ENCODE measurements at places on chromosomes 5 and 9. TPM values are rescaled to one million over a fixed set of nuclear protein-coding genes. Genes with fewer than 3 reads are reported as not detected.

DNA sequence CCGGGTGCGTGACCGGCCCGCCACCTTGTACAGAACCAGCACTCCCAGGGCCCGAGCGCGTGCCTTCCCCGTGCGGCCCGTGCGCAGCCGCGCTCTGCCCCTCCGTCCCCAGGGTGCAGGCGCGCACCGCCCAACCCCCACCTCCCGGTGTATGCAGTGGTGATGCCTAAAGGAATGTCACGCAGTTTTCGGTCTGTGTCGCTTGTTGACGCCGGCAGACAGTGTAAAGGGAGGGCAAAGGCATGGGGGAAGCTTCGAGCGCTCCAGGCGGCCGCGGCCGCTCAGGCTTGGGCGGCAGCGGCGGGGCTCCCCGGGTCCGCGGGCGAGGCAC, 1.3 kb downstream of the LRRC26 start:
- no peaks in the 10 kb centered on the region for H3K4me1 ChIP-seq
- peak; percentile 93 for DNase-seq
- H3K27me3 ChIP-seq: peaks cover 59% of the 10 kb centered on the region

GRCh38 chr9:109385499-109385898, 64.6 kb upstream of the EPB41L4B start:
- H3K27me3 ChIP-seq: no peaks in the 10 kb centered on the region
- H3K27ac ChIP-seq: no peak overlapping the region
- no peak for DNase-seq
- H3K4me3 ChIP-seq: no peak overlapping the region
- peaks cover under 1% of the 10 kb centered on the region for H3K36me3 ChIP-seq

- DNase-seq: no peak
- no peaks in the 10 kb centered on the region for H3K27me3 ChIP-seq
- H3K27ac ChIP-seq: no peak overlapping the region
- H3K4me1 ChIP-seq: peaks cover 3% of the 10 kb centered on the region
- H3K4me3 ChIP-seq: no peak overlapping the region
- H3K36me3 ChIP-seq: no peaks in the 10 kb centered on the region
These were observed 29.6 kb downstream of the EHMT1 start for GRCh38 chr9:137648396-137648795.

- no peaks in the 10 kb centered on the region for H3K4me1 ChIP-seq
- peak; percentile 32 for DNase-seq
- H3K27ac ChIP-seq: no peak overlapping the region
- H3K36me3 ChIP-seq: peaks cover 22% of the 10 kb centered on the region
- H3K4me3 ChIP-seq: no peak overlapping the region
These were observed 435.9 kb downstream of the BNC2 start for GRCh38 chr9:16434526-16434925.

DNA sequence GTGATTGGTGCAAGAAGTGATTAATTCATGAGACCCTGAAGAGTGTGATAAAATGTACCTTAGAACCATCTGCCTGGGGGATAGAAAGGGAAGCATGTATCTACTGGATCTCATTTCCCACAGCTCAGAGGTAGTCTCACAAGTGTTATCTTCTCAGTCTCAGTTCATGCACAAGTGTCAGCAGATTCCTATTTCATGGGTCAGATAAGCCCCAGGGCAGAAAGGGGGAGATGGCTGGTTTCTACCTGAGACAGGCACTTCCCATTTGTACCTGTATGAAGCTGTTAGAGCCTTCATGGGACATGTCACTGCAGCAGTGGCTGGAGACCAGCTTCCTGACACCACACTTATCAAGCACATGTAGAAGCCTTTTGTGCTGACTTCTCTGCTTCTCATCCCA, 45.6 kb upstream of the SMIM15 start:
- DNase-seq: peak; percentile 35
- no peaks in the 10 kb centered on the region for H3K27me3 ChIP-seq
- no peaks in the 10 kb centered on the region for H3K36me3 ChIP-seq
- H3K4me3 ChIP-seq: no peak overlapping the region
- H3K27ac ChIP-seq: no peak overlapping the region
- peaks cover 3% of the 10 kb centered on the region for H3K4me1 ChIP-seq

Gene NSG2
- total RNA-seq: not detected

GRCh38 chr9:124349675-124350493, 65.4 kb downstream of the PSMB7 start:
- H3K27me3 ChIP-seq: no peaks in the 10 kb centered on the region
- H3K4me1 ChIP-seq: no peaks in the 10 kb centered on the region
- H3K27ac ChIP-seq: no peak overlapping the region
- peak; percentile 76 for DNase-seq
- H3K36me3 ChIP-seq: peaks cover 96% of the 10 kb centered on the region
- H3K4me3 ChIP-seq: no peak overlapping the region

DNA sequence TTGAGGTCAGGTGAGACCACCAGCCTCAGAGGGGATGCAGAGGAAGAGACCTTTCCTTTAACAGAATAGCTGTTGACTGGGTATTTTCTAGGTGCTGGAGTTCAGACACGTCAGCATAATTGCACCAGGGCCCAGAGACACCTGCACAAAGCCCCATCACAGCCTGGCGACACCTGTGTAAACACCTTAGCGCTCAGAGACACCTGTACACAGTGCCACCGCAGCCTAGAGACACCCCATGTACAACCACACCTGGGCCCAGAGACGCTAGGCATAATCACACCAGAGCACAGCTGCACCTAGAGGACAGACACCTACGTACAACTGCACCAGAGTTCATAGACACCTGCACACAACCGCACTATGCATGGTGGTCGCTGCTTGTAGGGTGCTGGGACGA, 1.0 kb downstream of the TRIP13 start:
- peaks cover 22% of the 10 kb centered on the region for H3K4me1 ChIP-seq
- peaks cover 24% of the 10 kb centered on the region for H3K36me3 ChIP-seq
- peak; percentile 54 for DNase-seq
- H3K4me3 ChIP-seq: peak overlapping the region; percentile 88
- H3K27me3 ChIP-seq: no peaks in the 10 kb centered on the region
- peak overlapping the region; percentile 41 for H3K27ac ChIP-seq

DNA sequence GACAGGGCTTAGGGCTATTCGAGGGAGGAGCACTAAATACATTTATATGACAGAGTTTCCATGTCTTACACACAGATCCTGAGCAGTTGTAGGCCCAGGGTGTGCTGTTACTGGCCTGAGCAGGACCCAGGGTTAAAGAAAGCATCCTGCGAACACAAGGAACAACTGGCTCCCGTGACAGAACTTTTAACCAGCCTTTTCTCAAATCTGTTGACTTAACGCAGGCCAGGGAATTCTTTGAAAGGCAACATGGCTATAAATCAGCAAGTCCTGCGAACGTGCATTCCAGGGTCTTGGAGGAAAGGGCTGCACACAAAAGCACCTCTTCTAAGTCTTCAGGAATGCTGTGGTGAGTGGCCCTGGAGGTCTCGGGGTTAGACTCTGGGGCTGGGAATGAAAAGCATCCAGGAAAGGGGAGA, 45.2 kb upstream of the ANKRD55 start:
- DNase-seq: peak; percentile 58
- no peaks in the 10 kb centered on the region for H3K27me3 ChIP-seq
- peaks cover 26% of the 10 kb centered on the region for H3K4me1 ChIP-seq
- H3K4me3 ChIP-seq: no peak overlapping the region
- peak overlapping the region; percentile 75 for H3K27ac ChIP-seq
- H3K36me3 ChIP-seq: no peaks in the 10 kb centered on the region

Gene PALM2AKAP2
- total RNA-seq: 19.4 TPM

GRCh38 chr5:32578363-32578762, 7.0 kb upstream of the SUB1 start:
- H3K27ac ChIP-seq: no peak overlapping the region
- no peaks in the 10 kb centered on the region for H3K27me3 ChIP-seq
- H3K36me3 ChIP-seq: no peaks in the 10 kb centered on the region
- H3K4me3 ChIP-seq: no peak overlapping the region
- H3K4me1 ChIP-seq: peaks cover 11% of the 10 kb centered on the region

GRCh38 chr5:76169146-76169905, 86.1 kb downstream of the SV2C start:
- no peak overlapping the region for H3K27ac ChIP-seq
- no peaks in the 10 kb centered on the region for H3K27me3 ChIP-seq
- no peak for DNase-seq
- no peak overlapping the region for H3K4me3 ChIP-seq
- H3K4me1 ChIP-seq: no peaks in the 10 kb centered on the region
- H3K36me3 ChIP-seq: no peaks in the 10 kb centered on the region

DNA sequence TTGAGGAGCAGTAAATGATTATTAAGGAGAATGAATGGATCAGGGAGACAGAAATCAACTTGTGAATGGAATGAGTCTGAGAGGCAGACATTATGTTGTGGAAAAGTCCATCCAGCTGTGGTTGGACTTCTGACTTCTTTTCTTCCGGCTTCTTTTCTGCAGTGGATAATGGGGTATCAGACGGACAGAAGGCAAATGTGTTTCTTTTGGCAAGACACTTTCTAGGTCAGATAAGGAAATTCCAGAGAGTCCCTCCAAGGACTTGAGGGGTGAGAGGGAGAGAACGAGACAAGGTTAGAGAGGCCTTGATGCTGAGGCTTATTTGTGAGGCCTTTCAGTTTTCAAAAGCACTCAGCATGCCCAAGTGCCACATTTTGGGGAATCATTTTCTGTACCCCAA, 17.1 kb upstream of the GRHPR start:
- H3K4me1 ChIP-seq: no peaks in the 10 kb centered on the region
- peaks cover 6% of the 10 kb centered on the region for H3K27me3 ChIP-seq
- H3K36me3 ChIP-seq: no peaks in the 10 kb centered on the region
- DNase-seq: peak; percentile 10

Gene LCN9
- not detected for total RNA-seq

- H3K36me3 ChIP-seq: no peaks in the 10 kb centered on the region
- DNase-seq: peak; percentile 94
- no peak overlapping the region for H3K4me3 ChIP-seq
- H3K27ac ChIP-seq: peak overlapping the region; percentile 62
These were observed 136.9 kb downstream of the SIL1 start for GRCh38 chr5:139061274-139061673.

GRCh38 chr5:82405161-82405560, 127.0 kb upstream of the RPS23 start:
- H3K36me3 ChIP-seq: no peaks in the 10 kb centered on the region
- H3K4me3 ChIP-seq: no peak overlapping the region
- no peaks in the 10 kb centered on the region for H3K27me3 ChIP-seq
- peak overlapping the region; percentile 98 for H3K27ac ChIP-seq
